Activated T-helper 9 cell treated with anti-CD3 and anti-CD28 coated beads, Interleukin-2, amount 50 U/mL, for 16 hours (primary cell): ENCODE measurements at places on chromosomes 12 and 14.

GRCh38 chr14:61215222-61216020 lies 65.7 kb downstream of the TMEM30B start:
- DNase-seq: no peak

GRCh38 chr14:74035556-74035955 lies 16.4 kb downstream of the BBOF1 start:
- DNase-seq: no peak

GRCh38 chr14:69096781-69097475 lies 56.0 kb downstream of the DCAF5 start:
- DNase-seq: no peak

GRCh38 chr12:109685574-109686447 lies 27.8 kb upstream of the FAM222A start:
- DNase-seq: no peak

- no peak for DNase-seq
These were observed 5.9 kb downstream of the TOMM20L start for GRCh38 chr14:58401587-58401986.

GRCh38 chr12:30859226-30859625 lies 67.3 kb upstream of the TSPAN11 start:
- no peak for DNase-seq

- DNase-seq: peak; percentile 44
These were observed at the start of gene SAMD4A for GRCh38 chr14:54566410-54567223. Gene SAMD4A (plus strand): TSS chr14:54567128. CDS start chr14:54567917, 789 bp downstream.

- DNase-seq: no peak
These were observed 40.2 kb downstream of the TEAD4 start for GRCh38 chr12:2999265-2999841.

- no peak for DNase-seq
These were observed 56.0 kb downstream of the LLPH start for GRCh38 chr12:66074561-66074960.

- no peak for DNase-seq
These were observed 58.1 kb upstream of the SRSF5 start for GRCh38 chr14:69708586-69709560.
